ENCODE measurements at places on chromosomes 3 and 15.

DNA sequence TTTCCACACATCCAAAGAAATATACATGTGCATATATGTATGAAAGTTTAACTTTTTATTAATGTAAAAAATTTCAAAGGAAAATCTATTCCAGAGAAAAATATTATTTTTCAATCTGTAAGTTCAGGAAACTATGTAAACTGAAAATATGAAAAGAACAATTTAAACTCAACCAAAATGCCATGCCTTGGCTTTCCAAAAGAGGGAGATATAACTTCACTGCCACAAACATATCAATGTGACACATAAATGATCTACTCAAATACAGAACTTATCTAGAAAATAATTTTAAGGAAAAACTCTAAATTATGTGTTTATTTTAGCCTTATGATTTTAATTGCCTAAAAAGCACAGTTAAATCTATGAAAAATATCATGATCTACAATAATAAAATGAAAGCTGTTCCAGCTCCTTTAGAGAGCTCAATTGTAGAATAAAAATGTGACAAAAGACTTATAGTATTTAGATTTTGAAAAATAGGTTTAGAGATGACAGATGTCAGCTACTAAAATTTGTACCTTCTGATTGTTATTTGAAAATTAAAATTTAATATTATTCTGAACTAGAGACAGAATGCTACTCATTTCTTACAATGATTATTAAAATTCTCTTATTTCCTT lies 94.8 kb downstream of the GBE1 start:
- no peak for ATAC-seq

GRCh38 chr3:64216274-64217147 lies 8.8 kb downstream of the PRICKLE2 start:
- peak; percentile 64 for ATAC-seq

DNA sequence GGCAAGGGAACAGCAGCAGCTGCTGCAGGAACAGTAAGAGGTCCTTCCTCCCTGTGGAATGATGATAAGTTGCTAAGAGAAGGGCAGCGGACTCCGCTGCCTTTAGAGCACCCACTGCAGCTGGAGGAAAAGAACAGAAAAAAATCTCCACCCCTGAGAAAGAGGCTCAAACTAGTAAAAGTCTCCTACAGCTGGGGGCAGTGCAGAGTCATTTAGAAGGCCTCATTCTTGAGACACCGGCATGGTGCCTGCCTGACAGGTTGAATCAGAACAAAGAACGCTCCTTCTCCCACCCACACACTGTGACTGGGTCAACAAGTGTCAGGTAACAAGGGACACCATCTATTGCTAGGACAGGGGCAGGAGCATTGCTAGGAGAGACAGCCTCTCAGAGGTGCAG lies 188.4 kb downstream of the ABHD5 start:
- peak; percentile 71 for ATAC-seq

GRCh38 chr3:61841111-61841845 lies 279.9 kb downstream of the PTPRG start:
- ATAC-seq = no peak

GRCh38 chr3:35653347-35653746 lies 14.0 kb downstream of the ARPP21 start:
- no peak for ATAC-seq

GRCh38 chr15:57495041-57495440 lies 96.7 kb upstream of the MYZAP start:
- ATAC-seq = no peak

GRCh38 chr15:25739687-25740121 lies 123.4 kb downstream of the ATP10A start:
- peak; percentile 51 for ATAC-seq

DNA sequence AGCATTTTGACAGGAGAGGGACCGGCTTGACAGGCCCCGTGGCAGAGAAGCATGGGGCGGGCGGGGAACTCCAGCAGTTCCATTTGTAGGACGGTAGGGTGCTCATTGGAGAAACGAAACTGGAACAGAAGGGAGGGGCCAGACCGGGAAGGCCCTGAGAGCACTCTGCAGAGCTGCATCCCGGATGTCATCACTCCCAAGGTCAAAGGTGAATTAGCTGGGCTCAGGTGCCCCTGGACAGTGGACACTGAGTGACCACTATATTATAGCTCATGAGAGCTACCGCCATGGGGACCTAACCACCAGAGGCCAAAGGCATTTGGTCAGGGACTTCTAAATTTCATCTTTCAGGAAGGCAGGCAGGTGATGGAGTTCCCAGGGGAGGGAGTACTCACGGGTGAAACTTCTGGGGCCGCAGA lies 7.3 kb downstream of the CSRNP1 start:
- ATAC-seq = no peak

- no peak for ATAC-seq
Observed at GRCh38 chr3:183933160-183933559, 48.5 kb upstream of the PARL start.

DNA sequence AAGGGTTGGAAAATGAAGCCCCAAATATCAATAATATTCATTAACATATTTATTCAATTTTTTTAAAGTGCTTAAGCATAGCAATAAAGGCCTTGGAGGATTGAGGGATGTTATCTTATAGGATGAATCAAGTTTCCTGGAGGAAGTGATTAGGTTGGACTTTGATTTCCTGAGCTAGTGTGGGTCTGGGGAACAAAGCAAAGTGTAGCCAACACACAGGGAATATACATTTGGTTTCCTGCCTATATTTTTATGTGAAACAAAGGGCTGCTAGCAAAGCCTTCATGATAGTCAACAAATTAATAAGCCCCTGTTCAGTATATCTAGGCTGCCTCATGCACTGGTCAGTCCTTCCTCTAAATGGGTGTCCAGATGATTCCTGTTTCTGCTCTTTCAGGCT lies 261.1 kb upstream of the IL12A start:
- ATAC-seq = no peak

DNA sequence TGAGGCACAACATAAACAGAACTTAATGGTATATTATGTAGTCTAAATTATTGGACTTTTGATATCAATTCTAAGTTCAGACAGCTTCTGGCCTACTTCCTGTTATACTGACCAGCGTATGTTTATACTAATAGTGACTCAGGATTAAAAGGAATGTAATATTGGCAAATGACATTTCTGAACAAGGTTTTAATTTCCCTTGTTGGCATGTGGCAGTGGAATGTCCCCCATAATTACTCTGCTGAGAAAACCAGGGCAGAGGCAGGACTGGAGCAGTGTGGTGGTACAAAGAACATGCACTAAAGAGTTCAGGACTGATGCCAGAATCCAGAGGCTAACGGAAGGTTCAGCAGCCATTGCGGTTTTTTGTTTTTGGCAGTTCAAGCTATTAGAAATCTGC lies 184.0 kb downstream of the KCNAB1 start:
- peak; percentile 59 for ATAC-seq
